ENCODE measurements at places on chromosomes 13 and 19. TPM values are rescaled to one million over a fixed set of nuclear protein-coding genes. Genes with fewer than 3 reads are reported as not detected.

DNA sequence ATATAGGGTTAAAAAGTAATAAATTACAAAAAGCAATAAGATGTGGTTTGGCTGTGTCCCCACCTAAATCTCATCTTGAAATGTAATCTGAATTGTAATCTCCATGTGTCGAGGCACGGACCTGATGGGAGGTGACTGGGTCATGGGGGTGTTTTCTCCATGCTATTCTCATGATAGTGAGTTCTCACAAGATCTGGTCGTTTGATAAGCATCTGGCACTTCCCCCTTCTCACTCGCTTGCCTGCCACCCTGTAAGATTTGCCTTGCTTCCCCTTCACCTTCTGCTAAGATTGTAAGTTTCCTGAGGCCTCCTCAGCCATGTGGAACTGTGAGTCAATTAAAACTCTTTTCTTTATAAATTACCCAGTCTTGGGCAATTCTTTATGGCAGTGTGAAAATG lies 577.4 kb downstream of the TBC1D4 start:
- no peak for DNase-seq
- H3K27ac ChIP-seq: no peak overlapping the region
- H3K4me1 ChIP-seq: no peaks in the 10 kb centered on the region
- H3K36me3 ChIP-seq: no peaks in the 10 kb centered on the region

Gene OR7G1
- total RNA-seq: not detected

GRCh38 chr19:33717878-33718277 lies 78.8 kb upstream of the KCTD15 start:
- DNase-seq: no peak
- H3K36me3 ChIP-seq: no peaks in the 10 kb centered on the region
- H3K4me1 ChIP-seq: no peaks in the 10 kb centered on the region
- H3K27ac ChIP-seq: no peak overlapping the region
- no peak overlapping the region for H3K4me3 ChIP-seq

GRCh38 chr13:27981006-27981708 lies 7.3 kb downstream of the URAD start:
- H3K27ac ChIP-seq: no peak overlapping the region
- no peak for DNase-seq
- H3K27me3 ChIP-seq: peaks cover 63% of the 10 kb centered on the region
- H3K36me3 ChIP-seq: no peaks in the 10 kb centered on the region

- H3K27me3 ChIP-seq: no peaks in the 10 kb centered on the region
- no peaks in the 10 kb centered on the region for H3K4me1 ChIP-seq
- no peak overlapping the region for H3K27ac ChIP-seq
Measured at GRCh38 chr19:28486926-28487325, 726.0 kb downstream of the UQCRFS1 start.

- peaks cover 49% of the 10 kb centered on the region for H3K27me3 ChIP-seq
- no peak overlapping the region for H3K27ac ChIP-seq
- H3K4me3 ChIP-seq: no peak overlapping the region
- DNase-seq: no peak
- no peaks in the 10 kb centered on the region for H3K36me3 ChIP-seq
- H3K4me1 ChIP-seq: peaks cover 12% of the 10 kb centered on the region
Measured at GRCh38 chr13:27273658-27274425, 3.2 kb downstream of the RASL11A start.

- H3K36me3 ChIP-seq: no peaks in the 10 kb centered on the region
- no peaks in the 10 kb centered on the region for H3K4me1 ChIP-seq
- H3K27ac ChIP-seq: no peak overlapping the region
- H3K4me3 ChIP-seq: no peak overlapping the region
- DNase-seq: peak; percentile 40
Measured at GRCh38 chr13:113029487-113030258, 60.7 kb downstream of the MCF2L start.

GRCh38 chr13:40217675-40218074 lies 448.8 kb downstream of the FOXO1 start:
- H3K27ac ChIP-seq: no peak overlapping the region
- no peak overlapping the region for H3K4me3 ChIP-seq
- H3K4me1 ChIP-seq: peaks cover 30% of the 10 kb centered on the region
- no peaks in the 10 kb centered on the region for H3K27me3 ChIP-seq

GRCh38 chr19:3954107-3954506 lies 16.8 kb downstream of the DAPK3 start:
- H3K4me1 ChIP-seq: no peaks in the 10 kb centered on the region
- peaks cover 6% of the 10 kb centered on the region for H3K27me3 ChIP-seq
- peaks cover 3% of the 10 kb centered on the region for H3K36me3 ChIP-seq
- DNase-seq: no peak

- H3K36me3 ChIP-seq: peaks cover 21% of the 10 kb centered on the region
- H3K27me3 ChIP-seq: no peaks in the 10 kb centered on the region
- no peak for DNase-seq
- no peak overlapping the region for H3K4me3 ChIP-seq
- H3K4me1 ChIP-seq: no peaks in the 10 kb centered on the region
- H3K27ac ChIP-seq: no peak overlapping the region
Measured at GRCh38 chr19:36460046-36460445, 29.3 kb downstream of the ZNF566 start.

DNA sequence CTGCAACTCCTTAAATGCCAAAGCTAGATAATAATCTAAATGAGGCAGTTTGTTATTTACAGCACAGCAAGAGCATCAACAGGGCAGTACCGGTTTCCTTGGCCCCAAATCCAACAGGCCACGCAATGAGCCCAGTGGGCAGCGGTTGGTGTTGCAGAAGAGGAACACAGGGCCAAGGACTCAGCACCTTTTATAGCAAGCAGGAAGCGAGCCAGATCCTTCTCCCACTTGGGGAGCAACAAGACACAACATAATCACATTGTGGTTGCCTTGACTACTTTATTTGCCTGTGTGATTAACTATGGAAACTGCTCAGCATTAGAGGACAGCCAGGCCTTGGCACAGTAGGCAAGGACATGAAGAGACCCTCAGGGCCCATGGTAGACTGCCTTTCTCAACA lies 67.1 kb upstream of the HTR2A start:
- no peak for DNase-seq
- H3K27ac ChIP-seq: no peak overlapping the region
- no peaks in the 10 kb centered on the region for H3K4me1 ChIP-seq
- H3K27me3 ChIP-seq: no peaks in the 10 kb centered on the region
- no peak overlapping the region for H3K4me3 ChIP-seq

DNA sequence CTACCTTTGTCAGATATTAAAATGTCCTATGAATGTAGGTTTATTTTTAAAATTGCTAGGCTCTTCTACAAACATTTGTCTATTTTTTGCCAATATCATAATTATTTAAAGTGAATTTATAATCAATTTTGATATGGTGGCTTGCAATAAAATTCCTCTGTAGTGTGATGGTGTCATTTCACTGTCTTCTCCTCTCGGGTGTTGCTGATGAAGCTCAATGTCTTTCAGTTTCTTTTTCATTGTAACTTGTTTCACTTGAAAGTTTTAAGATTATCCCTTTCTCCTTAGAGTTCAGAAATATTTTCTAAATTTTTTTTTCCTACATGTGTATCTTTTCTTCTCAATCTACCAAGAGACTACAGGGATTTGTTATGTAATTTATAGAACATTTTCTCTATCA lies 267.1 kb upstream of the EDNRB start:
- no peak for DNase-seq
- no peak overlapping the region for H3K4me3 ChIP-seq

Gene KLK2
- total RNA-seq: not detected

Gene HCST
- 218 TPM for total RNA-seq

Gene LRG1
- 0.15 TPM for total RNA-seq

DNA sequence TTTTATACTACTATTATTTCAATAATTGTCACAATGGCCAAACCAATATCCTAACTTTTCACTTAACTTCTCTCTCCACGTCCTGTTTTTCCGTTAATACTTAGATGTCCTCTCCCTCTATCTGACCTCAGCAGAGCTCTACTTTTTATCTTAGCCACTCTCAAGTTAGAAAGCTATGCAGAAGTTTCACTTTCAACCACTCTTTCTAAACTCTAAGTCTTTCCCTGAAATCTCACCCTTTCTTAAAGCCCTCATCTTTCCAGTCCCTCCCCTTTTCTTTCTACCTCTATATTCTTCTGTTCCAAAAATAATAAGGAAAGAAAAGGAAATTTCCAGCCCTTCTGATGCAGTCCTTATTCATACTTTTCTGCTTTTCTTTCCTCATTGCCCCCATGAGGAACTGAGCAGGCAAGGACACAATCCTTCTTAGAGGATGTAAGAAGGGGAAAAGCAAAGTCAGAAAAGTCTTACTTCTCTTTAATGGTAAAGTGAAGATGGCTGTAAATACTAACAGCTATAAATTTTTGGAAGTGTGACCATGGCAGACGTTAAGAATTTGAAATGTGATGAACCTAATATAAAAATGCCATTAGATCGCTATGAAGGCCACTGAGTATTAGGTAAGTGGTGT lies 23.0 kb downstream of the FAM216B start:
- H3K36me3 ChIP-seq: no peaks in the 10 kb centered on the region
- no peak overlapping the region for H3K27ac ChIP-seq
- no peak for DNase-seq
- no peak overlapping the region for H3K4me3 ChIP-seq
- peaks cover 22% of the 10 kb centered on the region for H3K27me3 ChIP-seq

GRCh38 chr19:42151782-42152684 lies 19.8 kb upstream of the POU2F2 start:
- H3K27me3 ChIP-seq: peaks cover 18% of the 10 kb centered on the region
- no peaks in the 10 kb centered on the region for H3K36me3 ChIP-seq
- no peak overlapping the region for H3K27ac ChIP-seq
- H3K4me1 ChIP-seq: peaks cover 18% of the 10 kb centered on the region
- no peak overlapping the region for H3K4me3 ChIP-seq

DNA sequence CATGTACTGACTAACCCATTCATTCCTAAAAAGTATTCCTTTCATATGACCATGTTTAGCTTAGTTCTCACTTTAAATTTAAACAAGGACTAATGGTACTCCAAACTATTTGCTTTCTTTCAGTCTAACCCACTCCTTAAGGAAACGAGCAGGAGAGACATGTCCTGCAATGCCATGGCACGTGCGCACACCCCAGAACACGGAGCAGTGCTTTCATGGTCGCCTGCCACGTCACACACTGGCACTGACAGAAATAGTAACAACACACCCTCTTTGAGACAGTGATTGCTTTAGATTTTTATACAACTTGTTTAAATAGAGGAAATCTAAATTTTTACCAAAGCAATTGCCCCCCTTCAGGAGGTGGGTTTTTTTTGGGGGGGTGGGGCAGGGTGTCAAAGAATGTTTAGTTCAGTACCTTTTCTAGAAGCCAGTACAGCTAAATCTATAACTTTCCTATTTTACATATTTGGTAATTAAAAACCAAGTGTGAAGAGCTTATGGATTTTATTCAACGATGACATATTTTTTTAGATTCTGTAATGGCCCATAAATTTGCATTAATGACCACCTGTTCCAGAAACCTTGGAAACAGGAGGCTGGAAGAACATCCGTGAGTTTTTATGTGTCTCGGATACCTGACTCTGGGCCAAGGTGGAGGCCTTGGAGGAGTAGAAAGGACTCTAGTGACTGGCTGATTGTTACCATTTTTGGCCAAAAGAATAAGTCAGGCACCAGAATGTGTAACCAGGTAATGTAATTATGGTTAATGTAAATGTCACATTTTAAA lies 247.1 kb downstream of the DCT start:
- H3K27me3 ChIP-seq: no peaks in the 10 kb centered on the region
- no peak overlapping the region for H3K27ac ChIP-seq
- DNase-seq: no peak
- no peak overlapping the region for H3K4me3 ChIP-seq
- no peaks in the 10 kb centered on the region for H3K36me3 ChIP-seq
- peaks cover 8% of the 10 kb centered on the region for H3K4me1 ChIP-seq

DNA sequence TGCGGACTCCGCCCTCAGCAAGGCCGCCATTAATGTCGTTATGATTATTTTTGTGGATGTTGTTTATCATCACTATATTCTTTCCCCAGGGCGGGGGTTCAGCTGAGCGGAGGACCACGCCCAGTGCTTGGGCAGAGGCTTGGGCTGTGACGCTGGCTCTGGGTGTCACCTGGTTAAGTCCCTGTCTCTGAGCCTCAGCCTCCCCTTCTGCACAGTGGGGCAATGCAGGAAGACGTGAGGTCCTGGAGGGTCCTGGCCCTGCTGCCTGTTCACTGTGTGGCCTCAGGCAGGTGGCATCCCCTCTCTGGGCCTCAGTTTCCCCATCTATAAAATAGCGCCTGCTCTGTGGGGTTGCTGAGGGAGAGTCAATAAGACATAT lies 32.5 kb downstream of the NFIC start:
- no peak overlapping the region for H3K4me3 ChIP-seq
- no peak for DNase-seq
- H3K36me3 ChIP-seq: no peaks in the 10 kb centered on the region
- no peak overlapping the region for H3K27ac ChIP-seq
- H3K4me1 ChIP-seq: no peaks in the 10 kb centered on the region

GRCh38 chr13:67299072-67299635 lies 69.0 kb upstream of the PCDH9 start:
- H3K36me3 ChIP-seq: no peaks in the 10 kb centered on the region
- no peak overlapping the region for H3K4me3 ChIP-seq
- H3K27ac ChIP-seq: no peak overlapping the region

Gene IQCN
- 1.6 TPM for total RNA-seq

- H3K27me3 ChIP-seq: no peaks in the 10 kb centered on the region
- DNase-seq: no peak
- H3K27ac ChIP-seq: no peak overlapping the region
- H3K4me1 ChIP-seq: peaks cover 35% of the 10 kb centered on the region
Measured at GRCh38 chr13:25977216-25977615, 74.6 kb downstream of the SHISA2 start.
